ENCODE measurements at places on chromosomes 4 and X. TPM values are rescaled to one million over a fixed set of nuclear protein-coding genes. Genes with fewer than 3 reads are reported as not detected.

The CTAG1B gene
- not detected for total RNA-seq

The IBSP gene
- not detected for total RNA-seq

The UGT2B15 gene
- 0.14 TPM for total RNA-seq

The PDE5A gene
- total RNA-seq = 0.40 TPM

The CTAG2 gene
- total RNA-seq = not detected

The TMSB15B gene
- total RNA-seq = 4.7 TPM

All from A549 treated with dexamethasone at 1 μM for 4 hours (cell line).